ENCODE measurements at places on chromosomes 11 and 22. TPM values are rescaled to one million over a fixed set of nuclear protein-coding genes. Genes with fewer than 3 reads are reported as not detected.

The MS4A1 gene
- not detected for total RNA-seq

DNA sequence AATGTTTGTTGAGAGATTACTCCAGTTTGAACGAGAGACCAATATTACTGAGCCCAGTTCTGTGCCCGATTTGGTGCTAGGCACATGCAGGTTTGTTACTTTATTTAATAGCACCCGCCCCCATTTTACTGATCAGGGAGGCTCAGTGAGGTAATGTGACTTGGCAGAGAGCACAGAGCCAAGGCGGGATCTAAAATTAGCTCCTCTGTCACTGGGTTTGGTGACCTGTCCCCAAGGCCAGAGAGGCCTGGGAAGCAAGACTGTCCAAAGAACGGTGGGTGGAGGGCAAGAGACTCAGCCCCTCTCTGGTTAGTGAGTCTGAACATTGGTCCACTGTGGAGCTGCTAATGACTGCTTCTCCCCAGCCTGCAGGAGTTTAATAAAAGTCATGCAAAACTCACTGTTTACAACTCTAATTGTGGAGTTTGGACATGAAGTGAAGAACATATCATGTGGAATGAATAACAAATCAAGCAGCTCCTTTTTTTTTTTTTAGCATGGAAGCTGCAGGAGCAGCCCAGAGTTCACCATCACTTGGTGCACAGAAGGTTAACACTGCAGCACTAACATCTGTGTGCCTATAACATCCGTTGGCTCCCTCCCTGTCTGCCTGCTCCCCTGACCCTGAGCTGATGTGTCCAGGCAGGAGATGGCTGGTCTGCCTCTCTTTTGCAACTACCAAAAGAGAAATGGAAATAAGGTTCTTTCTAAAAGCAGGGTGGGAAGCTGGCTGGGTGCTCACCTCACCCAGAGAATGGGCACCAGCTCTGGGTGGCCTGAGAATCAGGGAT lies 39.0 kb downstream of the CSNK2A3 start:
- DNase-seq = no peak

The C1QTNF6 gene
- total RNA-seq = 2.8 TPM

DNA sequence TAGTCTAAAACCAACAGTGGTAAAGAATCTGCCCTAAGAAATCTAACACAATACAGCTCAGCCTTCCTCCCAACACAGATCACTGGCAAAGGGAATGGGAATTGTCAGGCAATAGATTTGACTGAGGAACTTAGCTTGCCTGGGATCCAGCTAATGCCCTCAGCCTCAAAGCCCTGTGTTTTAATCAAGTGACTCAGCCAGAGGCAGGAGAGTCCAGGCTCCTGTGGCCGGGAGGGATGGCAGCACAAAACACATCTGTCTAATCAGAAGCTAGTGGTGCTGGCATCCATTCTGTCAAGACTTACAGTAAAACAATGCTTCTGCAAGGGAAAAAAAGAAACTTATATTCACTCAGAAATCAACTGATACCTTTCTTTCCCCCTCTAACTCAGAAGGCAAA lies 5.6 kb downstream of the SYTL2 start:
- no peak for DNase-seq

- DNase-seq = no peak
Measured at GRCh38 chr11:87597725-87598124, 560.0 kb downstream of the TMEM135 start.

The PHF21B gene
- 0.97 TPM for total RNA-seq

GRCh38 chr11:26326793-26327400 lies 5.0 kb upstream of the ANO3 start:
- no peak for DNase-seq

DNA sequence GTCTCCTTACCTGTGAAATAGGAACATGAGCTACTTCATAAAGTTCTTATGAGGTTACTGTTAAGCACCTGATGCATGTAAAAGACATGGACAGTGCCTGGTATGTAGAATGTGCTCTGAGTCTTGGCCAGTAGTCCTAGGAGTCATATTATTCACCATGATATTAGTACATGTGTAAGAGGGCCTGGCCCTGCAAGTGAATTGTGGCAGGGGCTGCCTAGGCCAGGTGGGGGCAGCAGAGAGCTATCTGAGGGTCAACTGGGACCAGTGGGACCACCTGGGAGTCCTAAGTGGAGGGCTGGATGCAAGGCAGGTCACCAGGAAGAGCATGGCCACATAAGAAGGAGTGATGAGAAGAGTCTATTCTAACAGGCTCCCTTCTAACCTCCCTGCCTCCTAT lies 529.5 kb downstream of the SOX6 start:
- peak; percentile 77 for DNase-seq

DNA sequence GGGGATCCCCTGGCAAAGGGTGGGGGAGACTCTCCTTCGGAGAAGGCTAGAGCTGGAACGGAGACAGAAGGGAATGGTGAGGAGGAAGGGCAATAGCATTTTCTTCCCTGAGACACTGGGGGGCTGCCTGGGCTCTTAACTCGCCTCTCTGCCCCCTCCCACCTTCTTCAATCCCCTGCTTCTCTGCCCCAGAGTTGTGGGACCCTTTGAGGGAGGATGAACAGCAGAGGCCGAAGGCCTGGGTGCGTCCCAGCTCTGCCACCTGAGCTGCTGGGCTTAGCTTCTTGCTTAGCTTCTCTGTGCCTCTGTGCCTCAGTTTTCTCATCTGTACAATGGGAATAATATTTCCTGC lies 72.4 kb downstream of the RTL6 start:
- no peak for DNase-seq

The APOA5 gene
- total RNA-seq = not detected

DNA sequence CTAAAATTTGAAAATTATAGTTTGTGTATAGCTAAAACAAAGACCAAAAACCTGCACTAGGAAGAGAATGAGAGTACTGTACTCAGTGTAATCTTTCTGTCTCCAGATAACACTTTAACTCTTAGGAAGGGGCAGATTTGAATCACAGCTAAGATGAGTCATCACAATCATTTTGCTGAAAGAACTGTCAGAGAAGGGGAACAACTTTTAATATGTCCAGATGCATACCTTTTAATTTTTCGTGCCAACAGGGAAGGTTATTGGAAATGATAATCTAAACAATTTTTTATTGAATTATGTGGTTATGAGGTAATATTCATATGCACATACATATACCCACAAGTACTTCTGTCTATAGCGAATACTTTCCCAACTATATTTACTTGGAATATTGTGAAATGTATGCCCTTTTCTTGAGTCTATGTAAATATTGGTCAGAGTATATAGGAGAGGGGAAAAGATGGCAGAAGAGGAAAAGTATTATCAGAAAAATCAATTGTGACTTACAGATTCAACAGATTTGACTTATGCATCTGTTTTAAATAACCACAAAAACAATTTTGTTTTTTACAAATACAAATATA lies 51.1 kb upstream of the MUC15 start:
- no peak for DNase-seq

- DNase-seq = peak; percentile 18
Measured at GRCh38 chr11:2574043-2574552, 125.7 kb downstream of the KCNQ1OT1 start.

- no peak for DNase-seq
Measured at GRCh38 chr11:12822392-12823022, 148.3 kb downstream of the TEAD1 start.

GRCh38 chr11:120655589-120655988 lies 144.0 kb downstream of the GRIK4 start:
- no peak for DNase-seq

DNA sequence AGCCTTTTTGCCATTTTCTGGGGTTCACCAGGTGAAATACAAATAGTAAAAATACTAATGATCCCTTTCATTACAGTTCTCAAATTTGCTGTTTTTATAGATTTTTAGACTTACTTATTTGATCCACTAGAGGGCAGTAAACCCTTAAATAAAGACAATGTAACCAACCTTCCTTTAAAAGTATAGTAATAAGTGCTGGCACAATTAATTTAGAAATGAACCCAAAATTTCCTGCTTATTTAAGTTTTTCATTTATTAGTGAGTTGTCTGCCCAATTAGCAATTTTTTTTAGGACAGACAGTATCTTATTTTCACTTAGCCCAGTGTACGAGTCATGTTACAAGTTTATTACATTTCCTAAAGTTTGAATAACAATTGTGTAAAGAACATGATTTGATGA lies 4.7 kb downstream of the DDIAS start:
- no peak for DNase-seq

- no peak for DNase-seq
Measured at GRCh38 chr22:33337524-33337923, 279.3 kb upstream of the SYN3 start.

- DNase-seq = no peak
Measured at GRCh38 chr11:130645843-130646197, 197.4 kb downstream of the ADAMTS15 start.

- DNase-seq = no peak
Measured at GRCh38 chr11:67468456-67468758, 644 bp downstream of the TMEM134 start.

- DNase-seq = no peak
Measured at GRCh38 chr11:47087801-47088200, 88.9 kb downstream of the ARFGAP2 start.

The ISX gene
- not detected for total RNA-seq

The BARX2 gene
- total RNA-seq = not detected

DNA sequence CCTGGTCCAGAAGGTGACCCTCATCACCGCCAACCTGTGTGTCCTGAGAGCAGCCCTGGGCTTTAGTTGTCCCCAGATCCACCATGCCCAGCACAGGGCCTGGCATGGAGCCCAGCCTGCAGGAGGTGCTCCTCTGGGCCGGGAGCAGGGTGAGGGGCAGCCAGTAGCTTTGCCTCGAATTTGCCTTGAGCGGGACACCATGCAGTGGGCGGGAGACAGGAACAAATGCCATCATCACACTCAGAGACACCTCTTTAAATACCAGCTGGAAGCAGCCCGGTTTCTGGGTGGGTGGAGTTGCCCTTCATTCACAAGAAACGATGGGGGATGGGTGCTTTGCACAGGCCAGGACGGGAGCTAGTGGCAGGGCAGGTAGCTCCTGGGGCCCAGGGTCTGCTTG lies 19.3 kb downstream of the FLRT1 start:
- DNase-seq = peak; percentile 64

- no peak for DNase-seq
Measured at GRCh38 chr11:73223998-73224730, 6.1 kb downstream of the P2RY2 start.

DNA sequence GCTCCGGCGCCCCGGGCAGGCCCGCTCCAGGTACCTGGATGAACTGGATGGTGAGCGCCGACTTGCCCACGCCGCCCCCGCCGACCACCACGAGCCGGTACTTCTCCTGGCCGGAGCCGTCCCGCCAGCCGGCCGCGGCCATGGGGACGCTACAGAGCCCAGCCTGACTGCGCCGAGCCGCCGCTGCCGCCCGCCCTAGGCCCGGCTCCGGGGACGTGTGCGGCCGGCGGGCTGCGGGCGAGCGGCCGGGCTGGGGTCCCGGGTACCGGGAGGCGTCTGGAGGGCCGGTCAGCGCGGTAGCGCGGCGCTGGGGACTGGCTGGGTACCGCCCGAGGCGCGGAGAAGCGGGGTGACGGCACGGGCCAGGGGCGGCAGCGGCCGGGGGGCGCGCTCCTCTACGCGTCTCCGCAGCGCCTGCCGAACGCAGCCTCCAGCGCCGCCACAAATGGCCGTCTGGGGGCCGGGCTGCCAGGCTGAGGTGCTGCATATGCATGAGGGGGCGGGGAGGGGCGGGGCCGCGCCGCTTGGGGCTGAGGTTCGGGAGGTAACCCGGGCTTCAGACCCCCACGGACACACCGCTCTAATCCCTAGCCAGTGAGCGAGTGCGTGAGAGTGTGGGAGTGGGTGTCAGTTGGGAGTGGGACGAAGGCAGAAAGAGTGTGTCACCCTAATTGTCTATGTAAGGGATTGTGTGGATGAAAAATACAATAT lies at the start of gene RRAS2:
RRAS2 (minus strand) TSS at position 455 of the 711 bp plus-strand sequence; CDS start at position 142, 313 bp downstream.
- peak; percentile 92 for DNase-seq

GRCh38 chr22:50542416-50542927 lies 3.2 kb upstream of the KLHDC7B start:
- DNase-seq = no peak

The TUB gene
- total RNA-seq = 31.2 TPM

GRCh38 chr11:111427471-111427912 lies 48.4 kb upstream of the POU2AF1 start:
- DNase-seq = no peak

- DNase-seq = peak; percentile 86
Measured at GRCh38 chr11:11978792-11979487, 29.5 kb downstream of the DKK3 start.

The ROBO3 gene
- total RNA-seq = 11.0 TPM

DNA sequence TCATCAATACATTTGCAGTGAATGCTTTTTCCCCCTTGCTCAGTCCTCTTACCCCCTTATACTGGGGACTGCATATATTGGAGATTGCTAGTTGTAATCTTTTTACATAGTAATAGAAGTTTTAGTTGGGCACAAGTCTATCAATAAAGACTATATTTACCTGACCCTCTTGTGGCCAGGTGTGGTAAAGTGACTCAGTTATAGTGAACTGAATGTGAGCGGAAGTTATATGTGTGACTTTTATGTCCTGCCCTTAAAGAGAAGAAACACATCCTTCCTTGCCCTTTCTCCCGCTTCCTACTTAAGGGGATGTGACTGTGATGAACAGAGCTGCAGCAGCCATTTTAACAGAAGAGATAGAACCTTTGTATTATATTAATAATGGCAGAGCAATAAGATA lies 362.0 kb downstream of the METTL15 start:
- DNase-seq = no peak

The GP1BB gene
- 9.0 TPM for total RNA-seq

- DNase-seq = no peak
Measured at GRCh38 chr11:69192301-69192721, 36.6 kb downstream of the SMIM38 start.

The CCDC116 gene
- total RNA-seq = 0.34 TPM

GRCh38 chr11:46120346-46121300 lies 631 bp downstream of the PHF21A start:
- DNase-seq = peak; percentile 80

GRCh38 chr22:36377022-36377631 lies 10.6 kb downstream of the MYH9 start:
- DNase-seq = no peak

The OR2D2 gene
- not detected for total RNA-seq

GRCh38 chr11:110808248-110808647 lies 96.0 kb upstream of the ARHGAP20 start:
- DNase-seq = no peak

DNA sequence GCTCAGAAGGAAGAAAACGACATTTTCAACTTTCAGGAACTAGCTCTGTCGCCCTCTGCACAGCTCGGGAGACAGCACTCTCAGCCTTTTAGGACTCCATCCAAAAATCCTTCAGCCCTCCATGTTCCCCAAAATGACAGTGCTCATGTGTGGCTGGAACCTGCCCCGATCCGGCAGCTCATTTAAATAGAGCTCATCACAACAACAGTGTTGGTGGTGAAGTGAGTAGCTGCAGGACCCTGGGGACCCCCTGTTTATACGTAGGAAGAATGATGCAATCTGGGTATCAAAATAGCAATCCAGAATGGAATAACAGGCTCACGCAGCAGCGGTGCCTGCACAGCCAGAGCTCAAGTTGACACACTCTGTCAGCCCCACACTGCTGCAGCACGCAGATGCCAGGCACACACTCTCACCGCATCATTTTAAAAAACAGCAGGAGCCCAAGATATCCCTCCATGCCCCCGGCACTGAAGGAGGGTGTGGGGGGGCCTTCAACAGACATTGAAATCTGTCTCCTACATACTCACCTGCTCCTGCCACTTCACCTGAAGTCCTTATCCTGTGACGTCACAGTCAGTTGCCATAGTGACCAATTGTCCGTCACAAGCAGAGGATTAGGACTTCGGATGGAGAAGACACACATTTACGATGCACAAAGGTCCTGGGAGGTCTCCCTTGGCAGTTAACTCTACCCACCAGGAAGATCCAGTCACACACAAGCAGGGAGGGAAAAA lies 24.0 kb downstream of the TRIM66 start:
- peak; percentile 34 for DNase-seq

The CLP1 gene
- 8.2 TPM for total RNA-seq
